HTR-8/SVneo (cell line): ENCODE measurements at places on chromosomes 7 and 10.

GRCh38 chr7:75804004-75804403, 9.6 kb downstream of the CCL24 start:
- no peak for DNase-seq

GRCh38 chr10:12940791-12941190, 60.7 kb downstream of the CCDC3 start:
- no peak for DNase-seq

- DNase-seq = no peak
These were observed 195.5 kb downstream of the PRKG1 start for GRCh38 chr10:51269821-51270220.

DNA sequence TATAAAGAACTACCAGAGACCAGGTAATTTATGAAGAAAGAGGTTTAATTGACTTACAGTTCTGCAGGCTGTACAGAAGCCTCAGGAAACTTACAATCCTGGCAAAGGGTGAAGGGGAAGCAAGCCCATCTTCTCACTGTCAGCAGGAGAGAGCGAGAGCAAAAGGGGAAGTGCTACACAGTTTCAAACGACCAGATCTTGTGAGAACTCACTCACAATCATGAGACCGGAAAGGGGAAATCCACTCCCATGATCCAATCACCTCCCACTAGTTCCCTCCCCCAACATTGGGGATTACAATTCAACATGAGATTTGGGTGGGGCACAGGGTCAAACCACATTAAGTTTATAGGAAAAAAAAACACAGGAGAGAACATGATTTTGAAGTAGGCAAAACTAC, 222.1 kb upstream of the SHH start:
- no peak for DNase-seq

- DNase-seq = no peak
These were observed 839 bp downstream of the IKZF5 start for GRCh38 chr10:123007558-123008354.

GRCh38 chr10:37495415-37495814, 362.0 kb downstream of the ZNF248 start:
- DNase-seq = no peak

- no peak for DNase-seq
These were observed 204.7 kb downstream of the NXPH1 start for GRCh38 chr7:8638076-8638475.

- DNase-seq = no peak
These were observed 190 bp downstream of the TCERG1L start for GRCh38 chr10:131311402-131311660.

DNA sequence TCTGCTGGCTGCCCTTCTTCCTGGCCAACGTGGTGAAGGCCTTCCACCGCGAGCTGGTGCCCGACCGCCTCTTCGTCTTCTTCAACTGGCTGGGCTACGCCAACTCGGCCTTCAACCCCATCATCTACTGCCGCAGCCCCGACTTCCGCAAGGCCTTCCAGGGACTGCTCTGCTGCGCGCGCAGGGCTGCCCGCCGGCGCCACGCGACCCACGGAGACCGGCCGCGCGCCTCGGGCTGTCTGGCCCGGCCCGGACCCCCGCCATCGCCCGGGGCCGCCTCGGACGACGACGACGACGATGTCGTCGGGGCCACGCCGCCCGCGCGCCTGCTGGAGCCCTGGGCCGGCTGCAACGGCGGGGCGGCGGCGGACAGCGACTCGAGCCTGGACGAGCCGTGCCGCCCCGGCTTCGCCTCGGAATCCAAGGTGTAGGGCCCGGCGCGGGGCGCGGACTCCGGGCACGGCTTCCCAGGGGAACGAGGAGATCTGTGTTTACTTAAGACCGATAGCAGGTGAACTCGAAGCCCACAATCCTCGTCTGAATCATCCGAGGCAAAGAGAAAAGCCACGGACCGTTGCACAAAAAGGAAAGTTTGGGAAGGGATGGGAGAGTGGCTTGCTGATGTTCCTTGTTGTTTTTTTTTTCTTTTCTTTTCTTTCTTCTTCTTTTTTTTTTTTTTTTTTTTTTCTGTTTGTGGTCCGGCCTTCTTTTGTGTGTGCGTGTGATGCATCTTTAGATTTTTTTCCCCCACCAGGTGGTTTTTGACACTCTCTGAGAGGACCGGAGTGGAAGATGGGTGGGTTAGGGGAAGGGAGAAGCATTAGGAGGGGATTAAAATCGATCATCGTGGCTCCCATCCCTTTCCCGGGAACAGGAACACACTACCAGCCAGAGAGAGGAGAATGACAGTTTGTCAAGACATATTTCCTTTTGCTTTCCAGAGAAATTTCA, 1.7 kb downstream of the ADRB1 start:
- no peak for DNase-seq
